ENCODE measurements at places on chromosomes 13 and 19.

GRCh38 chr13:32214071-32214470 is 101.1 kb downstream of the ZAR1L start:
- DNase-seq, result no peak

- DNase-seq, result no peak
These were observed 3.9 kb upstream of the NUDT19 start for GRCh38 chr19:32687681-32688080.

GRCh38 chr13:26957182-26957581 is 196.6 kb upstream of the GPR12 start:
- no peak for DNase-seq

DNA sequence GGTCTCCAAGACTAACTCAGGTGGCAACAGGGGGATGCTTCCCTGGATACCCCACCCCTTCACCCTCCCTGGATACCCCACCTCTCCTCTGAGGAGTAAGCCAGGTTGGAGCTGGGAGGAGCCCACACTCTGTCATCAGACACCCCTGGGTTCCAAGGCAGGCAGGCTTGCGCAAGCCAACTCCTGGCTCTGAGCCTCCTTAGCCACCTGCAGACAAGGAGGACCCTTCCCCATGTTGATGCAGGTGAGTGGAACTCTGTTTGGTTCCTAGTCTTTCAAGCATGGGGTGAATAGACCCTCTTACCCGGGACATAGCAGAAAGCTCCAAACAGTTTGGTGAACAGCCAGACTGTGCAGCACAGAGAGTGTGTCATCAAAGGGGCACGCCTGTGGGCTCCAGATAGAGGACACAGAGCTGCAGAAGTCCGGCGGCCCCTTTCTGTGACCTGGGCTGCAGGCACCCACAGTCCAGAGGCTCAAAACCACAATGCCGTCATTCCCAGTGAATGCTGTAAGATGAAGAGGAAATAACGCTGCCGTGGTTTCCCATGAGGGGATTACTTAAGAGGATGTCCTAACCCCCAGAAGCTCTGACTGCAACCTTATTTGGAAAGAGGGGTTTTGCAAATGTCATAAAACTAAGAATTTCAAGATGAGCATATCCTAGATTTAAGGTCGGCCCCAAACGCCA is 12.1 kb upstream of the HAS1 start:
- DNase-seq, result no peak

DNA sequence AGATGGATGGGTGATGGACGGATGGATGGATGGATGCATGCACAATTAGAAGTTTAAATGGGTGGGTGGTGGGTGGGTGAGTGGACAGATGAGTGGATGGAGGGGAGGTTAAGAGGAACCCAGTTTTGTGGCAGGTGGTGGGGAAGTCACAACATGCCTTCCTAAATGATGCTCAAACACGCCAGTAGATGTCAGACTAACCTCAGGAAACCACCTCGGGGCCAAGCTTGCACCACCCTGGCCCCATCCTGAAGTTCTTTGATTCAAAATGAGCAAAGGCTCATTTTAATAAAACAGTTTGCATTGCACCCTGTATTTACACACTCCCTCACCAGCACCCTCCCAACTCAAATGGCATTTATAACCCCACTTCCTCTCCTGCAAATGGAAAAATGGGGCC is 91.4 kb upstream of the CACNA1A start:
- peak; percentile 16 for DNase-seq

DNA sequence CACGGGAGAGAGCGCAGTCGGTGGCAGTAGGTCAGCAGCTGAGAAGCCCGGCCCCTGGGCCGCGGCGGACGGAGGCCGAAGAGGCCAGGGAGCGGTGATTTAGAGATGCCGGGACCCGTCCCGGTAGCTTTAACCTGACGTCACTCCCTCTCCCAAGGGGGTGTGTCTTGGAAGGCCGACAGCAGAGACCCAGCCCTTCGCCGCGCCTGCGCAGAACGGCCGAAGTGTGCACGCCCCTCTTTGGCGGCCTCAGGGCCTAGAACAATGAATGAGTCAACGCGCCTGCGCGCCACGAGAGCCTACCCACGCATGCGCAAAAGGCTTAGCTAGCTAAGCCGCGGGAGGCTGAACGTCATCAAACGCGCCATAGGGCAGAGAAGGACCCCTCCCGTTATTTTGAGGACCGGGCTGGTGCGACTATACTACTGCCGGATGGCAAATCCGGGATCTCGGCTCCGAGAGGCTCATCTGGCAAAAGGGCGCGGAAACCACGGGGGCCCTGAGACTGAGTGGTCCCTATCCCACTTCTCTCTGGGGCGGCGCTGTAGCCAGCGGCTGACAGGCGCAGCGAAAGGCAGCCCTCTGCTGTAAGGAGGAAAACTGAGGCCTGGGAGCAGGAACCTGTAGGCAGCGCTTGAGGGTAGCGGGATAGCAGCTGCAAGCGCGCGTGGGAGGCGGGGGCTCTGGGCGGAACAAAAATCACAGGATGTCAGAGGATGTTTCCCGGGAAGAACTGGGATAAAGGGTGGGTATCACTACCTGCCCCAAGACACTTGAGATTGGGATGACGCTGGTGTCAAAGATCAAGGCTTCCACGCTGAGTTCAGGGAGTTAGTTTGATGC is at the start of the genes IRGQ and ZNF576:
TSS of gene IRGQ (minus strand) at position 136 of the 843 bp plus-strand sequence. CDS start 796 bp downstream, outside the sequence.
TSS of gene ZNF576 (plus strand) at position 597 of the 843 bp plus-strand sequence. CDS start 514 bp downstream, outside the sequence.
- DNase-seq, result peak; percentile 99

DNA sequence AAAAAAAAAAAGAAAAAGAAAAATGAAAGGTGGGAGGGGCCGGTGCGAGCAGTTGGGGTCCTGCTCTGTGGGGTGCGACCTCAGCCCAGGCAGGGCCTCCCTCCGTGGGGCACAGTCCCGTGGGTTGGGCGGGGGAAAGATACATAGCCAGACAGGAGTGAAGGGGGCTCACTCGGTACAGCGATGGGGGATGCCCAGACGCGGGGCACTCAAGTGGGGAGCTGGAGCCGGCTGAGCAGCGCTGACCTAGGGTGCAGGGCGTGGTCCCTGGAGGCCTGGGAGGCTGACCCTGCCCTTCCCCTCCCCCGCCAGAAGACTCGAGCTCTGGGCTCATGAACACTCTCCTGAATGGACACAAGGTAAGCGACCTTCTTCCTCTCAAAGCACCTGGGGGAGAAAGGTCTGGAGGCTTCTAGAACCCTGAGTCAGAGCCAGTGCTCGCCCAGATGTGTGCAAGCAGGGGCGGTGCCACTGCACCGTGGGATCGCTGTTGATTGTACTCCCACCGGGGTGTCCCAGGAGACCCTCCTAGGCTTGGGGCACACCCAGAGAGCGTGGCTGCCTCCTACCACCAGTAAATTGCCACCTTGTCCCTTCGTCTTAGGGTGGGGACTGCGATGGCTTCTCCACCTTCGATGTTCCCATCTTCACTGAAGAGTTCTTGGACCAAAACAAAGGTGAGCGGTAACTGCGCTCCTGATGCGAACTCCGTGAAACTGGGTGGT is 3.4 kb downstream of the HMG20B start:
- DNase-seq, result no peak

Measured in NCI-H1048 (cell line).